ENCODE measurements at places on chromosomes 5 and 9. TPM values are rescaled to one million over a fixed set of nuclear protein-coding genes. Genes with fewer than 3 reads are reported as not detected.

The OTP gene
- not detected for polyA plus RNA-seq

The FOXD4L5 gene
- polyA plus RNA-seq: 0.21 TPM

The ATG10 gene
- 10.6 TPM for polyA plus RNA-seq

- DNase-seq: peak; percentile 22
Measured at GRCh38 chr9:128096616-128097536, 28.8 kb downstream of the SLC25A25 start.

DNA sequence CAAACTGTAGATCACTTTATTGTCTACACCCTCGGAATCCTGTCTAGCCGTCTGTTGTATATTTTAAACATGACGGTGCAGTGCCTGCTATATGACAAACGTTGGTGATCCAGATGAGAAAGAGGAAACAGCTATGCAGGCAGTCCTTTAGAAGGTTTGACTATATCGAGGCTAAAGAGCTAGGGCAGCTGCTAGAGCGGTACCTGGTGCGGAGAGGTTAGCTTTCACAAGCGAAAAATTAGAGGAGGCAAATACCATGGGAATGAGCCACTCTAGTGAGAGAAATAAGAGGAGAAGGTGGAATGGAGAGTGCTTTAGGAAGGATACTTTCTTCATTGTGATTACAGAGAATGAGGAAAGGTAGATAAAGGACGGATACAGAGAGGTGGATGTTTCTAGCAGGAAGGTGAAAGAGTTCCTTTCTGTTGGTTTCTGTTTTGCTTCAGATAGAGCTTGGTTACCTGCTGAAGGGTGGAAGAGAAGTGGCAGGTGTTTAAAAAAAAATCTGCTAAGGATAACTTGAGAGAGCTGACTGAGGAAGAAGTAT lies 959 bp upstream of the FBXL17 start:
- no peak for DNase-seq

The KLHL9 gene
- 43.7 TPM for polyA plus RNA-seq

- DNase-seq: no peak
Measured at GRCh38 chr9:79021084-79021483, 550.7 kb upstream of the TLE4 start.

- DNase-seq: no peak
Measured at GRCh38 chr5:121430538-121430937, 421.1 kb upstream of the FTMT start.

The TTLL11 gene
- polyA plus RNA-seq: 9.8 TPM

DNA sequence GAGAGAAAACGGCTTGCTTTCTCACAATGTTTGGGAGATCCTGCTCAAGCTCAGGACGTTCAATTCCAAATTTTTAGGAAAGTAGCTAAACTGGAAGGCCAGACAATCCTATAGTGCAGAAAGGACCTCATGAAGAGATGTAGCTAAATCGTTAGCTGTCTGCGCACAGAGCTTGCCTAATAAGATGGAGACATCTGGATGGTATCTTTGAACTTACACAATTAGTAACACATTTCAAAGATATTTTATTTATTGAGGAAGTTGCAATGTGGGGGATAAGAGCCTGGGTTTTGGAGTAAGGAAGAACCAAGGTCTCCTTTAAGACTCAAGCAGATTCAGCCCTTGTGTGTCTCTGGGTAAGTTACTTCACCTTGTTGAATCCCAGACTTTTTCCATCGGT lies 28.6 kb upstream of the RAB14 start:
- no peak for DNase-seq

DNA sequence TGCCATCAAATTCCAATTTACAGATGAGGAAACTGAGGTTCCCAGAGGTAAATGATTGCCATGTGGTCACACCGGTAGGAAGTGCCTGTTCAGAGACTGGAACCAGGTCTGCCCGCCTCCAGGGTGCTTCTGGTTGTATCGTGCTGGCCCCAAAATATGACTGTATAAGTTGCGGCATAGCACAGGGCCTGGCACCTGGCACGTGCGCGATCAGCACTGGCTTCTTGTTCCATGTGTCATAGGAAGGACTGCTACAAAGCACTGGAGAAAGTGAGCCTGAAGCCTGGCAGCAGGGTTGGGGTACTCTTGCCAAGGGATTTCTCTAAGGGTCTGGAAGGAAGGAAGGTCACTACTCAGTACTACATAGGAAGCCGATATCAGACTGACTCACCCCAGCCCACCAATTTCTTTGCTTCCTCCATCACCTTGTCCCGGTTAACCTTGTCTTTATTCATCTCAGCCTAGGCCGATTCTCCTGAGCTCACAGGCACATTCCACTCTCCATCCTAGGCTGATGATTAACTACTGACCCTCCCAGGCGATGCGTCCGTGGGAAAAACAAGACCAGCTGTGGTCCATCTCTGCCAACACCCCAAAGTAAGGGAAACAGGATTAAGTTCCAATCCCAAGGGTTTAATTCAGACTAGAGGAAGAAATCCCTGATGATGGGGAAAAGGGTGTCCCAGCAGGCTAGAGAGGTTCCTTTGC lies 1.8 kb downstream of the HRH2 start:
- DNase-seq: no peak

- DNase-seq: no peak
Measured at GRCh38 chr5:32443145-32443540, 1.4 kb downstream of the ZFR start.

GRCh38 chr9:14585730-14586473 lies 107.3 kb downstream of the ZDHHC21 start:
- no peak for DNase-seq

- DNase-seq: no peak
Measured at GRCh38 chr5:133392448-133392847, 219.9 kb downstream of the FSTL4 start.

DNA sequence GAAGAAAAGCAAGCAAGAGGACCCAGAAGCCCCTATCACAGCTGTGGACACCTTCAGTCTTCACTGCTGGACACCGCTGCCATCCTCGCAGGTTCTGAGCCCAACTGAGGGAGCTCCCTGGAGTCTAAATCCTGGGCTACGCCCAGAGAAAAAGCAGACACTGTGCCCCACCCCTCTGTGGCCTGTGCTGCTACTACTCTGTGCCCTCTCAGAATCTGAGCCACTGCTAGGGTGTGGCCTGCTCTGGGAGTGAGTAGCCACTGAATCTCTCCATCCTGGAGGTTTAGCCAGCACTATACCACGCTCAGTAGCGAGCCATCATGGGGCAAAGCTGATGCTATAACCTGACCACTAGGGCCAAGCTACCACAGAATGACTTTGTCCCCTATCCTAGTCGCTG lies 338.2 kb downstream of the NPR3 start:
- no peak for DNase-seq

DNA sequence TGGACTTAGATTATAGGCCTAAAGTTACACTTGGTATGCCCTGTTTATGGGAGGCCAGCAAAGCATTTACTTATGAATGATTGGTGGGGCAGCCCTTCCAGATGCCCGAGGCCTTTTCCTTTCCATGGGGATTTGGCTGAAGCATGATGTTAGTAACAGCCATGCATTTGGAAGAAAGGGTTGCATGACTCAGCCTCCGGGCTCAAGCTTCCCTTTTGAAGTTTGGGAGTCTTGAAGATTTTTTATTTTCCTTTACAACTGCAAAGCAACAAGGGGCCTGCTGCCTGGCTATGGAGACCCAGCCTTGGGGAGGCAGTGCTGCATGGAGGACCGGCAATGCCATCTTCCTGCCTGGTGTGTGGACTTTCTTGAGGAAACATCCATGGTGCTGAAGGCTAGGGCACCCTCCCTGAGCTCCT lies 244.7 kb downstream of the ICE1 start:
- no peak for DNase-seq

DNA sequence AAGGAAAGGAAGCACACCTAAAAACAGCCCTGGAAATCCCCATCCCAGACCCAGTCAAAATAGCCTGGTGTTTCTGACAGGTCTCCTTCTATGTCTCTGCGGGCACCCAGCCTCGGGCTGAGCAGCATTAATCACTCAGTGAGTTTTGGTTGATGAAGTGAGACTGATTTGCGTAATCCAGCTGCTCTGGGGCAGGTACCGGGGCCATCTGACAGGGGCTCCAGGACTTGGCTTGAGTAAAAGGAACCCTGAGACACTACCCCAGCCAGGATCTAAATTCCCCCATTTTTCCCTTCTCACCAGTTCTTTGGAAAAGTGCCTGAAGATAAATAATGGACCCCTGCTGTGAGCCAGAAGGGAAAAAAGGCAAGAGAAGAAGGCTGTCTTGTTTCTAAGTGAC lies 596 bp downstream of the SLC28A3 start:
- DNase-seq: no peak

- no peak for DNase-seq
Measured at GRCh38 chr5:140018920-140019644, 24.0 kb downstream of the NRG2 start.

DNA sequence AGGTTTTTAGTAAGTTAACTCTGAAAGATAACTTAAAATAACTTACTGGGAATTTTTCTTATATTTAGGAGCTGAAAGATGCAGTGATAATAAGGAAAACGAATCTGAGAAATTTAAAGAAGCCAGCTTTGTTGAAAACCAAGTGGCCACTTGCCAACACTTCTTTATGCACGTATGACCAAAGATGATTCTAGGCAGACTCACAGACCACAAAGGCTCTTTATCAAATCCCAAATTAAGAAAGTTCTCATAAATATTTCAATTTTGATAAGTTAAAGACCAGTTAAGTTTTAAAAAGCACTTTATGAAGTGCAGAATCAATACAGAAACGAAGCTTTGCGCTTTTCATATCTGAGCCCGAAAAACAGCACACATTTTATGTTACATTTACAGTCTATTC lies 1.5 kb downstream of the AFF4 start:
- peak; percentile 61 for DNase-seq

The PKD2L2 gene
- 0.43 TPM for polyA plus RNA-seq

DNA sequence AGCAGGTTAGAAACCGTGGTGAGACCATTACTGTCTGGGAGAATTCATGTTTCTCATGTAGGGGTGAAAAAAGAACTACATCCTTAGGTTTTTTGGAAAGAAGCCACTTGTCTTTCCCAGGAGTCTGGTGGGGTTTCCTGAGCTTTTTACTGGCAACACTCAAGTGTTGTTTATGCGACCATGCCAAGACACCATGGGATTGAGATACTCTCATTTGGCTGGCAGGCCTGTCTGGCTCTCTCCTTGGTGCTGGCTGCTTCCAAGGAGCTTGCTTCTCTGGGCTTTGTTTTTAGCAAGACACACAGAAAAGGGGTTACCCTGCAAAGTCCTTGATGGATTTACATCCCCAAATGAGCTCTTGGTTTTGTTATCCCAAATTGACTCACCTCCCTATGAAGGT lies 80.9 kb upstream of the ISL1 start:
- DNase-seq: no peak

- no peak for DNase-seq
Measured at GRCh38 chr5:74295141-74295540, 345.4 kb downstream of the ENC1 start.
